Heart left ventricle (tissue), 16 donors: ENCODE measurements at places on chromosomes 12 and 14. TPM values are rescaled to one million over a fixed set of nuclear protein-coding genes. Genes with fewer than 3 reads are reported as not detected.

SETD1B gene
- total RNA-seq: 12.7 TPM

MYH6 gene
- total RNA-seq: 105 TPM

SNW1 gene
- 47.7 TPM for total RNA-seq

ENDOU gene
- not detected for total RNA-seq

FOXG1 gene
- not detected for total RNA-seq

PRKD1 gene
- total RNA-seq: 4.2 TPM

TEX52 gene
- total RNA-seq: not detected

RGS6 gene
- total RNA-seq: 18.8 TPM

PROX2 gene
- not detected for total RNA-seq

APOF gene
- total RNA-seq: not detected

PDE3A gene
- 183 TPM for total RNA-seq

HOXC10 gene
- not detected for total RNA-seq

PDZRN4 gene
- total RNA-seq: 0.10 TPM

TAS2R10 gene
- not detected for total RNA-seq

CCDC177 gene
- not detected for total RNA-seq

NGDN gene
- total RNA-seq: 23.4 TPM

AHNAK2 gene
- 22.3 TPM for total RNA-seq

MYL2 gene
- total RNA-seq: 38,620 TPM

LRRC43 gene
- total RNA-seq: 1.9 TPM

VWF gene
- 445 TPM for total RNA-seq

MIP gene
- not detected for total RNA-seq

TDRD9 gene
- total RNA-seq: 1.2 TPM

LTBP2 gene
- total RNA-seq: 27.2 TPM

MRPL51 gene
- 223 TPM for total RNA-seq

KLRD1 gene
- 0.25 TPM for total RNA-seq

CLEC14A gene
- total RNA-seq: 40.2 TPM

PRDM4 gene
- total RNA-seq: 11.8 TPM

CISTR gene
- 2.6 TPM for total RNA-seq

TSPAN19 gene
- not detected for total RNA-seq

NTN4 gene
- 86.9 TPM for total RNA-seq

MYRFL gene
- total RNA-seq: not detected

HAL gene
- total RNA-seq: not detected

B4GALNT1 gene
- 3.9 TPM for total RNA-seq

IFI27L2 gene
- total RNA-seq: 61.4 TPM
